ENCODE measurements at places on chromosomes 6 and 20.

DNA sequence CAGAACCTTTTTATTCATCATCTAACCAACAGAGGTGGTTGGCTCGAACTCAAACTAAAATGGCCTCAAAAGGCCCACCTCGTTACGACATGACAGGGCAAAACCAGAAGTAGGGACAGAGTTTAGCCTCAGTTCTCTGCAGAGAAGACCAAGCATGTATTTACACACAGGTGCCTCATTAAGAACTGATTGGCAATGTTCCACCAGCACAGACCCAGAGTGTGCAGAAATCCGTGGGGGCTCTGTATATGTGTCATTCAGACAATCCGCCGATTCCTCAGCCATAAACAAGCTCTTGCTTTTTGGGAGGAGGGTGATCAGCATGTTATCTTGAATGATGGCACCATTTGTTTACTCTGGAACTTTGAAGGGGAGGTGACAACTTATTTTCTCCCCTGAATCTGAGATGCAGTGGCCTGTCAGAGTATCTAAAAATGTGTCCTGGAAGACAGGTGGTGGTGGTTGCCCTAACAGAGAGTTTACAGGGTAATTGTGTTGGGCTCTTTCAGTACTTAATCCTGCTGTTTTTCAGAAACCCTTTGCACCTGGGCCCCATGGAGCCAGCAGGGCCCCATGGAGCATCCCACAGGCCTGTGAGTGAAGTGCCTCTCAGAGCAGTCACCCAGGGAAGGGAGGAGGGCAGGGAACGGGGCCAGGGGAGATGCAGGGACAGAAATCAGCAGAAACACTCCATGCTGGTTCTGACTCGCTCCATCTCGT, 29.1 kb upstream of the C20orf203 start:
- no peak for DNase-seq

- DNase-seq = peak; percentile 52
Measured at GRCh38 chr6:36633915-36634314, 39.8 kb downstream of the SRSF3 start.

DNA sequence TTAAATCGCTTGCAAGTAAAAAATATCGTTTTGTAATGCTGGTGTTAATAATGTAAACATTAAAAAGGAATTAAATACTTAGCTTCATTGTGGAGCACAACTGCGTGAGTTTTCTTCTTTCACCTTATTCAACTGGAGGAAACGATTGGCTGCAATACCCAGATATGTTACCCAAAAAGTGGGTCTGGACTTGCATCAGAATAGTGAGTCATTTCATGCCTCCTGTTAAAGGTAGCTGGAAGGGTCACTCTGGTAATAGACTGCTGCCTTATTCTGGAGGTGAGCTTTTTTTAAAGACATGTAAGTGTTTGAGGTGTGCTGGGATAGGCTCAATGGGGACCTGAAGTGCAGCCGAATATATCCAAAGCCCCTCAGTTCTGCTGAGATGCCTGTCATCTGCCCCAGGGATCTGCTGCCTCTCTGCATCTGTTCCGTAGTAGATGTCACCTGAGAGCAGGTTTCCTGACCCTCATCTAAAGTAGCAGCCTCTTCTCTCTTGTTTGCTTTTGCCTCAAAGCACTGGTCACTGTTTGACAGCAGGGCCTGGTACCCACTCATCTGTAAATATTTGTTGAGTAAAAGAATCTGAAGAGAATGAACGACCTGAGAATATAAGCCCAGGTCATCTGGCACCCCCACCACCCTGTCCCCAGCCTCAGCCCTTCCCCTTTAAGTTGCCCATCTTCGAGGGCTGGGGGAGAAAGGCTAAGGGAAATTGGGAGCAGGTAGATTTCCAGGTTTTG, 5.6 kb upstream of the UQCC2 start:
- no peak for DNase-seq

GRCh38 chr20:31919410-31920155, 32.3 kb downstream of the PDRG1 start:
- DNase-seq = no peak

- DNase-seq = no peak
Measured at GRCh38 chr6:34126419-34126818, 19.5 kb downstream of the GRM4 start.
